Mucosa of descending colon (tissue), 3 donors: ENCODE measurements at places on chromosomes 7 and 10.

GRCh38 chr7:80869106-80869784 lies 49.6 kb downstream of the SEMA3C start:
- no peak for DNase-seq

- DNase-seq = no peak
Measured at GRCh38 chr10:69057951-69058297, 30.0 kb upstream of the SRGN start.

GRCh38 chr7:127598318-127598717 lies 4.8 kb downstream of the FSCN3 start:
- DNase-seq = no peak

DNA sequence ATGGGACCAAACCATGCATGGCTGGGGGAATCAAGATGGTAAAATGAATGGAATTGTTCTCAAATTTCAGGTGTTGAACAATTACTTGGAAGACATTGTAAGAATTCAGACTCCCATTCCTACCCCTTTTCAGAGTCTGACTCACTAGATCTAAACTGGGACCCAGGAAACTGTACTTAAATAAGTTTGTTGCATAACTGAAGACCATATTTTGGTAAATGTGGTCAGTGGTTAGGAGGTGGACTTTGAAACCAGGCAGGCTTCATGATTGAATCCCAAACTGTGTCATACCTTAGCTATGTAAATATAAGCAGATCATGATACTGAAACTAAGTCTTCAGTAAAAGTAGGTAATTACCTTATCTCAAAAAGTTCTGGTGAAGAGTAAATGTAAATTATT lies 41.7 kb downstream of the ZWINT start:
- no peak for DNase-seq

DNA sequence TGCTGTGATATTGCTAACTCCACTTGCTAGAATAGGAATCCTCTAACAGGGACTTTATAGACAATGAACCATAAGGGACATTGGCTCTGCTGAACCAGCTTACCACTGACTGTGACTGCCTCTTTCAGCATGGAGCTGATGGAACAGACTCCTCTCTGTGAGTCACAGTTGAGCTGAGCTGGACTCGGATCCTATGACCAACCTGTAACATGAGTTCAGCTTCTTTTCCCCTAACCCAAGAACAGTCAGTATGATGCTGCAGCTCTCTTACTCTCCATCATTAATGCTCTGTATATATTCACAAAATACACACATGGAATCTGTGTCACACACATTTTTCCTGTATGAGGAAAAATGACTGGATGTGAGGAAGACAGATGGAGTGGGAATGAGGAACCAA lies 177.9 kb upstream of the BET1 start:
- no peak for DNase-seq

GRCh38 chr10:87862679-87863052 lies 667 bp downstream of the KLLN start:
- DNase-seq = no peak

GRCh38 chr7:2264158-2264557 lies 22.1 kb downstream of the NUDT1 start:
- no peak for DNase-seq
